ENCODE measurements at places on chromosomes 16 and 17.

DNA sequence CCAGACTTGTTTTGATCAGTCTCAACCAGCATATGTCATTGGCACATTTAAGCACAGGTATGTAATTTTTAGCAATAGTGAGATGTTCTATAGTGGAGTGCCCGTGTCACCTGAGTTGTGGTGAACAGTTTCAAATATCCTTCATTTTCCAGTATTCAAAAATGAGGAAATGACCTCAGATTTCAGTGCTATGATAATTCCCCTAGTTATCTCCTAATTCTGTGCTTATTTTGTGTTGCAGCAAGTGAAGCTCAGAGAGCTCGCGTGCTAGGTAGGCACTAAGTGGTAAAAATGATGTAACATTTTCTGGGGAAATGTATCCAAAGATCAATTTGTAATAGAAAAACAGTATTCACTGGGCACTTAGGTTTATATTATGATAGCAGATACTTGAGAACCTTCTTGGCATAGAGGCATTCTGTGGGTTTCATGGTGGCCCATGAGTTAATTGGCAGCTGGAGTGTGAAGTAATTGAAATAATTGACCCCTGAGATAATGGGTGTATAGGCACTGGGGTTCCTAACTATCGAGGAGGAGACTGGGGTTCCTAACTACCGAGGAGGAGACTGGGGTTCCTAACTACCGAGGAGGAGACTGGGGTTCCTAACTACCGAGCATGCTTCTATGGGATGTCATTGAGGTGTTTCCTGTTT is 159.1 kb downstream of the PRKCA start:
- no peak for DNase-seq

- peak; percentile 98 for DNase-seq
These were observed 44.3 kb downstream of the HOXB1 start for GRCh38 chr17:48486557-48486956.

GRCh38 chr17:82053130-82053529 is 1.4 kb downstream of the GPS1 start:
- no peak for DNase-seq

- no peak for DNase-seq
These were observed 547.0 kb downstream of the MAF start for GRCh38 chr16:79053577-79053976.
